ENCODE measurements at places on chromosomes 1 and 21. TPM values are rescaled to one million over a fixed set of nuclear protein-coding genes. Genes with fewer than 3 reads are reported as not detected.

PPM1J gene
- not detected for polyA plus RNA-seq

DNA sequence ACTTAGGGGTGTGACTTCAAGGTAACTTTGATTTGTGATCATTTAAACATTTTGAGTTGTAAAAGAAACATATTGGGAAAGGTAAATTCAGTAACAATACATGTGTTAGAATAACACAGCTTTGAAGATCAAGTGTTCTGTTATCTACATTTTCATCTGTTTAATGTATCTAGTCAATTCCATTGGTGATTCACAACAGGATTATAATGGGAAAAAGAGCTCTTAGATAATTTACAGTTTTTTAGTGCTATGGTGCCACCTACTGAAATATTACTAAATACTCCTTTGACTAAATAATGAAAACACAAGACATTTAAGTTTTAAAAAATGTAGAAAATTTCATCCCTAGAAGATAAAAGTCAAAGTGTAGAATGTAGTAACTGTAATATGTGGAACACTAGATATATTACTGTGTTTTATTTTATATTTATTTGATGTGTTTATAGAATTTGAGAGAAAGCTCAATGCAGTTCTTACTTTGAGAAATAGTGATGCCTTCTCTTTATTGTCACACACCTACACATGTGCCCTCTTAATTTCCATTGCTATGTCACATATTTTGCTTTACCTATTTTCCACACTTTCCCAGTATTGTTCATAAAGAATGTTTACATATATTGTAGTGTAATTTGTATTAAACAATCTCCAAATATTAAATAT lies 47.4 kb downstream of the PTPRC start:
- peak overlapping the region; percentile 60 for H3K4me3 ChIP-seq
- no peaks in the 10 kb centered on the region for H3K36me3 ChIP-seq
- H3K27ac ChIP-seq, result peak overlapping the region; percentile 96
- no peaks in the 10 kb centered on the region for H3K27me3 ChIP-seq
- H3K4me1 ChIP-seq, result peaks cover 95% of the 10 kb centered on the region

GRCh38 chr1:202029171-202029665 lies 18.8 kb downstream of the ELF3 start:
- H3K27ac ChIP-seq, result no peak overlapping the region
- H3K27me3 ChIP-seq, result no peaks in the 10 kb centered on the region
- H3K36me3 ChIP-seq, result no peaks in the 10 kb centered on the region
- no peaks in the 10 kb centered on the region for H3K4me1 ChIP-seq
- no peak for DNase-seq

- H3K27me3 ChIP-seq, result peaks cover under 1% of the 10 kb centered on the region
- no peaks in the 10 kb centered on the region for H3K36me3 ChIP-seq
- H3K4me1 ChIP-seq, result no peaks in the 10 kb centered on the region
- H3K27ac ChIP-seq, result no peak overlapping the region
- H3K4me3 ChIP-seq, result no peak overlapping the region
These were observed 58.6 kb upstream of the C8B start for GRCh38 chr1:57024428-57024827.

DNA sequence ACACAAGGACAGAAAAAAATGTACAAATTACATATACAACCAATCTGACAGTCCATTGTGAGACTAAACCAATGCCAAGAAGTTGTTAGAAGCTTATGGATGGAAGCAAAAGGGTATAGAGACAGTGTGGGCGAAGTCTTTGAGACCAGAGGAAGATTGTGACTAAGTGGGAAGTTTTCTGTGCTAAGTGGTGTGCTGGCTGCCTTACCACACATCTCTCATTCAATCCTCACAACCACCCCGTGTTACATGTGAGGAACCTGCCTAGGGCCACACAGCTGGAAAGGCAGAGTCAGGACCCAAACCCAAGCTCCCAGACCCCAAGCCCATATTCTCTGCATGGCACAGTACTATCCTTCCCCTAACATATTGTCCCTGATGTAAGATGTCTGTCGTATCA lies 53.5 kb upstream of the DUSP10 start:
- no peaks in the 10 kb centered on the region for H3K27me3 ChIP-seq
- no peaks in the 10 kb centered on the region for H3K36me3 ChIP-seq

DNA sequence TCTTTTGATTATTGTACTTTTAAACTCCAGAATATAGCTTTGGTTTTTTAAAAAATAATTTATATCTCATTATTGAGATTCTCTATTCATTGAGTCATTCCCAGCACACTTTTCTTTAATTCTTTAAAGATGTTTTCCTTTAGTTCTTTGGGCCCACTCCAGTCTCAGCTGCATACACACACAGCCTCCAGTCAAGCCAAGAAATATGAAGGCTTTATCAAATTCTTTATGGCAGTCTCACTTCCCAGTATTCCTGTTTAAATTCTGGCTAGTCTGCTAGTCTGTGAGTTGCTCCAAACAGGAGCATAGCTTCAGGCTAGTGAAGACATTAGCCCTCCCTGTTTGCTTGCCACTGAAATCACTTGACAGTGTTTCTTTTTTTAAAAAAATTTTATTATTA lies 61.2 kb downstream of the CRP start:
- H3K4me1 ChIP-seq, result no peaks in the 10 kb centered on the region
- peaks cover 10% of the 10 kb centered on the region for H3K27me3 ChIP-seq
- H3K4me3 ChIP-seq, result no peak overlapping the region
- no peak for DNase-seq
